ENCODE measurements at places on chromosomes 2 and 18.

- no peak for DNase-seq
Observed at GRCh38 chr2:64525317-64525613, 1.1 kb downstream of the AFTPH start.

- DNase-seq, result no peak
Observed at GRCh38 chr18:12420821-12421421, 13.2 kb downstream of the PRELID3A start.

DNA sequence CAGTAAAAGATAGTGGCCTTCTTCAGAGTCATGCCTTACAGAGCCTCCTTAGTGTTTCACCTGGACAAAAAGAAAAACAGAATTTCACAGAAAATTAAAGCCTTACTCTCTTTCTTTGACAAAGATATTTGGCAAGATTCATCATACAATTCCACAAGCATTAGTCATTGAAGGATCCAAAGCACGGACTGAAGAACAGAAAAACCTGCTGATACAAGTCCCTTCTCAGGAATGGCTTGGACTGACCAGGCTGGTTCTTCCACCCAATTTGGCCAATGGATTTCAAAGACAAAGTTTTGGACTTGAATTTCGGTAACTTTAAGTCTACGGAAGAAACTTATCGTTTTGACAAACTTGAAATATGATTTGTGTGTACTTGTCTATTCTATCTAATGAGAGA is 39.1 kb upstream of the GALNT3 start:
- no peak for DNase-seq

DNA sequence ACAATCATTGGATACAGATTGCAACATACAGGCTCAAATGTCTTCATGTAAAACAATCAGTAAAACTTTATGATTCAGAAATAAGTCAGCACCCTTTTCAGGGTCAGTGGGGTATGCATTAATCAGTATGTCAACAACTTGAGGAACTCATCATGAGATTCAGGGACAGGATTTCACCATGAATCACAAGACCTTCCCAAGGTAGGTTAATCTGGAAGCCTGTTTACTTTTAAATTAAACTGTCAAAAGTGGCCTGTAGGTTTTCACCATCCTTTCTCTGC is 104.8 kb downstream of the SP100 start:
- DNase-seq, result no peak

DNA sequence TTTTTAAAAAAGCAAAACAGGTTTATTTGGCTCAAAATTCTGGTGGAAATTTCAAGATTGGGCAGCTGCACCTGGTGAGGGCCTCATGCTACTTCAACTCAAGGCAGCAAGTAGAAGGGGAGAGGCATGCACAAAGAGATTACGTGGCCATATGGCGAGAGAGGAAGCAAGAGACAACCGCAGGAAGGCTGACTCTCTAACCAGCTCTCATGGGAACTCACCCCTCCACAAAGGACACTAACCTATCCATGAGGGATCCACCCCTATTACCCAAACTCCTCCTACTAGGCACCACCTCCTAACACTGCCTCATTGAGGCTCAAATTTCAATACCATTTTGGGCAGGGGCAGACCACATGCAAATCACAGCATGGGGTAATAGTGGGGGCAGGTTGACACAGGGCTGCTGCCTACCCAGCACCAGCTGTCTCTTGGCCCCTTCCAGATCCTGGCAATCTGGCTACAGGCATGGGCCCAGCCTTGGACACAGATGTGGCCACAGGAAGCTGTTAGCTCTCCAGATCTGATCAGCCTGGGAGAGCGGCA is 2.0 kb upstream of the CAPN10 start:
- DNase-seq, result no peak

GRCh38 chr2:27988306-27988705 is 97.8 kb downstream of the BABAM2 start:
- no peak for DNase-seq

DNA sequence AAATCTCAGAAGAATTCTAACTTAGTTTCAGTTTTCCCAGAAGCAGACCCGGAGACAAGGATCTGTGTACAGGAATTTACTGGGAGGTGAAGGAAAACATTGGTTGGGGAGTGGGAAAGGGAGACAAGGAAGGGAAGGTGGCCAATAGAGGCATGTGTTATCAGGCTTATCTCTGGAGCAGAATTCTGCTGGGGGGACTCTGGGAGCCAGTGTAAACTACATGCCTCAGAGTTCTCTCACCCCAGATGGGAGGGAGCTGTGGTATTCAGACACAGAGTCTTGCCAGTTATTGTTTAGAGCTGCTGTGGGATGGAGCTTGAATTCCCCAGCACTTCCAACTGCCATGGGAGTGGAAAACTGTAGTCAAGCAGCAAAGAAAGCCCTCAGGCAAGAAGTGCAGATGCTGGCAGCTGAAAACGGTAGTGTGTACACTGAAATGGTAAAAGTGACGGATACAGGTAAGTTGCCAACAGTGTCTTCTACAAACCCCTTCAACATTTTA is 19.0 kb downstream of the DNPEP start:
- no peak for DNase-seq

DNA sequence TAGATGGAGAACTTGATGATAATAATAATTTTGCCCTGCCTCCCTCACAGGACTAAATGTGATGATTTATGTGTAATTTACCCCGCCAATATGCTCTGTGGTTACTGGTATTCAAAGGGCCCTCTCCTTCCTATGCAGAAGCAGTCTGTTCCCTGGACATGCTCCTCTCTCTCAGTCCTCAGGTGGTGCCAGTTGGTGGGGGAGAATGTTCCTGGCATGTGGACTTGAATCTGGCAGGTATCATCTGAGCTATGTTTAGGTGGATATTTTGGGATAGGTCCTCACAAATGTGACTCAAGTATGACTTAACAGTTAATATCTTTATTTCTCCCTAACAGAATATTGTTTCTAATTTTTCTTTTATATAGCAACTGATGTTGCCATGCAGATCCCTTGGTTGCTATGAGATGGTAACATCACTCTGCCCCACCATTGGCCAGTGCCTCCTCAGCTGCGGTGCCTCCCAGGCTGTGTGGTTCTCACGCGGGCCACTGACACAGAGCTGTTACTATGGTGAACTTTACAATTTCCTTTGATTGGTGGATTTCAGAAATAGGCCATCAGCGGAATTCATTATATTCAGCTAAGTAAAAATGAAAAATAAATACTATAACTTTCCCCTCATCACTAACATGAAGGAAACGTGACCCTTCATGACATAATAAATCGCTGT is 106.7 kb upstream of the PELI1 start:
- no peak for DNase-seq

Data from stimulated activated CD4-positive, alpha-beta T cell treated with anti-CD3 and anti-CD28 coated beads, Interleukin-1b, Interleukin-23, amount 100 ng/mL, for 1 hour (primary cell).